ENCODE measurements at places on chromosomes 2 and 18. TPM values are rescaled to one million over a fixed set of nuclear protein-coding genes. Genes with fewer than 3 reads are reported as not detected.

TDRD15 gene
- polyA plus RNA-seq = not detected

- DNase-seq = no peak
Observed at GRCh38 chr2:223185638-223186037, 133.6 kb downstream of the KCNE4 start.

DNA sequence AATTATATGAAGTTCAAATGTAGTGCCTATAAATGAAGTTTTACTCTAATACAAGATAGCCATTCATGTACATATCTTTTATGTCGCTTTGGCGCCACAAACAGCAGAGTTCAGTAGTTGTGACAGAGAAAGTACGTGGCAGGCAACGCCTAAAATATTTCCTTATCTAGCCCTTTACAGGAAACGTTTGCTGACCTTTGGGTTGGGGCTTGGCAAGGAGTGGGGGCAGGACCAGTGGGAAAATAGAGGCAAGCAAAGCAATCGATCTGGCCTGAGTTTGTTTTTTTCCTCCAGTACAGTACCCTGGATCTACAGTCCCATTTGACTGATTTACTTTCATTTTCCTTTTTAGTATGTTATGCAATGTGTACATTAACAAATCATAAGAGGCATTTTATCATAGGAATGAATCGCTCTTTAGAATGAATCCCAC is 13.1 kb downstream of the CCDC68 start:
- DNase-seq = no peak

DNA sequence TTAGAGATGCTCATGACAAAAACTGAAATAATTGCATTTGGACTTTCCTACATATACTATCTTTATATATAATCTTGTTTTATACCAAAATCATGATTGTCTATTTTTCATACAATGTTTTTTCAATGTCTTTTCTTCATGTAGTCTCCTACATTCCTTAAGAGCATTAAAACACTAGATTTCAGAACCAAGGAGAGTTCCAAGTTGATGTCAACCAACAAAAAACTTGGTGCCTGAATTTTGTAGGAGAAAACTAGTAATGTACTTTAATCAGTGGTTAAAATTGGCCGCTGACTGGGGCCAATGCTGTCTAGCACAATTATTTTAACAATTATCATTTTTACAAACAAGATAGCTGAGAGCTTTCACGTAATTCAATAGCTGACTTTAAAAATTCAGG is 678.8 kb downstream of the DCC start:
- no peak for DNase-seq

- no peak for DNase-seq
Observed at GRCh38 chr2:43943323-43943722, 52.5 kb downstream of the LRPPRC start.

DNA sequence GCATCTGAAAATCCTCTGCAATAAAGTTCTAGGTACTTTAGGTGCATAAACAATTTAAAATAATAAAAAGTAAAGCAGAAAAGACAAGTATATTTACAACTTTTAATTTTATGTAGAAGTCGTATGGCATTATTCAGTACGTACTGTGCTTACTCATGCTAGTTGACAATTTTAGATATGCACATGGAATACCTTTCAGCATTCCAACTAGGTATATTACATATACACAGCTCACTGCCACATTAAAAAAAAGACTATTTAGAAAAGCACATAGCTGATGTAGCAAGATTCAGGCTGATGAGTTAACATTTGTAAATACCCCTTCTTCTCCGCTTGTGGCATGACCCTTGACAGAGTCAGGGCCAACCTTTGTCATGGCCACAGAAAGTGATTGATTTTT is 171.2 kb downstream of the FBXO15 start:
- DNase-seq = no peak

GRCh38 chr2:190714958-190715357 is 66.1 kb downstream of the NAB1 start:
- DNase-seq = no peak

DNA sequence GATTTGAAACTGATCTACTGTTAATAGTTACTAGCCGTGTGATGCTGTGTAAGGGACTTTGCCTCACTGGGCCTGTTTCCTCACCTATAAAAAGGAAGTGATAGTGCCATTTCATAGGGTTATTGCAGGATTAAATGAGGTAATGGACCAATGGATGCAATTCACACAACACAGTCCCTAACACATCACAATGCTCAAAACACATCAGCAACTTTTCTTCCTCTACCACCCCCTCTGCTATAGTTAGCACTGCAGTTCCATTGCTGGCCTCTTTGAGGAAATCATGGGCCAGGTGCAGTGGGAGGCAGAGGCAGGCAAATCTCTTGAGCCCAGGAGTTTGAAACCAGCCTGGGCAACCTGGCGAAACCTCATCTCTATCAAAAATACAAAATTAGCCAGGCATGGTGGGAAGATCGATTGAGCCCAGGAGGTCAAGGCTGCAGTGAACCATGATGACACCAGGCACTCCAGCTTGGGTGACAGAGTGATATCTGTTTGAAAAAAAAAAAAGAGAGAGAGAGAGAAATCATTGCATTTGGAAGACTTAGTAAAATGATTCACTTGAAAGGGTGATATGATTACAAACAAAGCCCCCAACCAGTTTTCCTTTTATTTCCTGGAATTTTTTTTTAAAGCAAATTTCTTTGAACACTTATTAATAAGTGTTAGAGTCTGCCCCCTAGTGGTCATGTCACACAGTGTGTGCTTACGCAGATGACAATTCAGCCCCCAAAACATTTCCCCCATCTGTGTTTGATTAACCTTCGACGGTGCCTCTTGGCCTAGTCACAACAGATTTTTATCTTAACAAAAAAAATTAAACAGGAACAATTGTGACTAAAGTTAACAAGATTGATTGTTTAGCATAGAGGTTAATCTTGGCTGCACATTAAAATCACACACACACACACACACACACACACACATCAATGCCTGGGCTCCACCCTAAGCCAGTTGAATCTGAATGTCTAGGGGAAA is 88.6 kb upstream of the BCL11A start:
- peak; percentile 18 for DNase-seq

GRCh38 chr2:176747506-176747905 is 465.1 kb upstream of the HNRNPA3 start:
- DNase-seq = no peak

GRCh38 chr18:27198036-27198435 is 12.9 kb upstream of the CHST9 start:
- DNase-seq = no peak

DNA sequence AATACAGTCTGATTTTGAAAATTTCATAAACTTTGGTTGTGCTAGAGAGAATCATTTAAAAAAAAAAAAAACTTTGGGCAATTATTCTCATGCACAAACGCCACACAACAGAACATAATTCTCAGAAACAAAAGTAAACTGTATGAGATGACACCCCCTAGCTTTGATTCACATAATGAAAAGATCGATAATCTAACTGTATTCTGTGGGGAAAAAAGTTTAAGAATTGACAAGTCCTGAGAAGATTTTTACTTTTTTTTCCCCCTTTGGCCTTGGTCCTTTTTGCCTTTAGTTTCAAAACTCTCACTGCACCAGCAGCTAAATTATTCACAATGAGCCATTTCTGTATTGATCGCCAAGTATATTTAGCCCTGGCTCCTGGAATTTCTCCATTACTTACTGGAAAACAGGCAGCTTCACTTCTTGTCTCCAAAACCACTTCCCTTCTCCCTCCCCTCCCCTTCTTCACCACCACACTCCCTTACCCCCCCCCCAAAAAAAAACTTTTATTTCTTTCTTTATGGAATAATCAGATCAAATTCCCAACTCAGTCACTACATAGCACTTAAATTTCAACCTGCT is 2.0 kb downstream of the IKZF2 start:
- no peak for DNase-seq

RNF181 gene
- 351 TPM for polyA plus RNA-seq

EVX2 gene
- polyA plus RNA-seq = not detected

CTNNA2 gene
- polyA plus RNA-seq = not detected

- no peak for DNase-seq
Observed at GRCh38 chr2:241112592-241112991, 10.5 kb upstream of the MTERF4 start.

DNA sequence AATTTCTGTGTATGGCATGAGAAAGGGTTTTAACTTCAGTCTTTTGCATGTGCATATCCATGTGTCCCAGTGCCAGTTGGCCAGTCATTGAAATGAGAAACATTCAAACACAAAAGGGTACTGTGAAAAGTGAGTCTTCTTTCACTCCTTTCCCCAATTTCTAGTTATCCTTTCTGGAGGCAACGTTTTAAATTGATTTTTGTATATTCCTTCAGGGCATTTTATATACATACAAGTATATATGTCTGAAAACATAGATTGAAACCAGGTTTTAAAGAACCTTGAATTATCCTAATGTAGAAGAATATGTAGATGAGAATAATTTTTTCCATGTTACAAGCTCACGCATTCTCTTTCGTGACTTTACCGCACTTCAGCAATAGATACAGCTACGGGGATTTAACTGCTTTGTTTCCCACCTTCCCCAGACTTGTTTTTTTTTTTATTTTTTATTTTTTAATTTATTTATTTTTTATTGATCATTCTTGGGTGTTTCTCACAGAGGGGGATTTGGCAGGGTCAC is 18.8 kb downstream of the DDX1 start:
- no peak for DNase-seq

DNA sequence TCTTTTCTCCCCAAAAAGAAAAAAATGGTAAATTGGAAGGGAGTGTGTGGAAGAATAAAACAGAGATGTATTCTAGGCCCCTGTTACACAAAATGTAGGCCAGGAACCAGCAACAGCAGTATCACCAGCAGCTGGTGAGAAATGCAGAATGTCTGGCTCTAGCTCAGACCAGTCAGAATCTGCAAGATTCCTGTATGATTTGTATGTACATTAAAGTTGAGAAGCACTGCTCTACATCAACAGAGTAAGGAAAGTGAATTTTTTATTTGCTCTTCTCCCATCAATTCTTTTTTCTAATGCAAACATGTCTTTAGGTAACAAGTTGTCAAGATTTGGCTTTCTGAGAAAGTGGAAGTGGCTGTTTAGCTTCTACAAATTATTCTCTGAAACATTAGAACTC is 235.4 kb upstream of the FANCL start:
- no peak for DNase-seq

TTC32 gene
- 5.3 TPM for polyA plus RNA-seq

DNA sequence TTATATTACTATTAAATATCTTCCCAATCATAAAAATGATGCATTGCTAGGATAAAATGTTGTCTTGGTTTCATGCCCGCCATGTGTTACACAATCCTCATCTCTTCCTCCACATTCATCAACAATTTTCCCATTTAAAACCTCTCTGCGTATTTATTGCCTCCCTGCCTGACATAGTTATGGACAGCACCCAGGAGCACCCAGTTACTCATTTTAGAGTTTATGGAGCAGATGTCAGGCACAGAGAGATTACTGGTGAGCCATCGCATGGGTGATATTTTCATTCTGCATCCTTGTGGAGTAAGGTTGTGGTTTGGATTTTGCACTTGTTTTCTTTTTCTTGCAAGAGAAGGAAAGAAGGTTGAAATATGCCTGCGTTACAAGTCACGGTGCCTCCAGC is 116.7 kb upstream of the NPAS2 start:
- DNase-seq = no peak

DNA sequence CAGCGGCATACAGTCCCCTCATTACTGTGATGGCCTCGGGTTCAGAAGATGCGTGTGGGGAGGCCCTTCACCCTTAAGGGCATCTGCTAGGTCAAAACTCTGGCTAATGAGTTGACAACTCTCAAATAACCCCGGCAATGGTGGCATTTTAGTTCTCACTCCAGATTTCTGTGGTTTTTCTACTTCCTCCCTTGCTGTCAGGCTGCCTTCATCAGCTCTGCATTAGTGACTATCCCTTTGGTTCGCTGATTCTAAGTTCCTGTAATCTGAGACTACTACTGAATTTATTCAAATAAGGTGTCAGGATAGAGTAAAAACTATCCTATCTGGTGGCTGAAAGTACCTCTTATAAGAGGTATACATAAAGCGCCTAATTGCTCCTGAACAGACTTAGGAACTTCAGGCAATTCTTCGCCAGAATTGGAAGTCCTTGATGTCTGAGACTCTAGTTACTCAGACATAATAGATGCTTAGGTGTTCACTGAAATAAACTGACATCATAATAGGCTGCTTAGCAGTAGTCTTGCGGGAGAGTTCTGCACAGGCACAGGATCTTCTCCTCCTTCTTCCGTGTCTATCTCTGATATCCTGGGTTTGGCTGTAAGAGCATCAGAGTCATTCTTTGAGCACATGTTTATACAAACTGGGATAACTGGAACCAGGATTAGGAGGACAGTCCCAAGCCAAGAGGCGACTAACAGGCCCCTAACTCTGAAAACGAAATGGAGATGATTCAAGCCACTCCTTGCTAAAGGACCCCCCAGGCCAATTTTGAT is 194.5 kb downstream of the DNER start:
- no peak for DNase-seq

- DNase-seq = no peak
Observed at GRCh38 chr18:45449418-45450227, 165.7 kb upstream of the SLC14A2 start.

DNA sequence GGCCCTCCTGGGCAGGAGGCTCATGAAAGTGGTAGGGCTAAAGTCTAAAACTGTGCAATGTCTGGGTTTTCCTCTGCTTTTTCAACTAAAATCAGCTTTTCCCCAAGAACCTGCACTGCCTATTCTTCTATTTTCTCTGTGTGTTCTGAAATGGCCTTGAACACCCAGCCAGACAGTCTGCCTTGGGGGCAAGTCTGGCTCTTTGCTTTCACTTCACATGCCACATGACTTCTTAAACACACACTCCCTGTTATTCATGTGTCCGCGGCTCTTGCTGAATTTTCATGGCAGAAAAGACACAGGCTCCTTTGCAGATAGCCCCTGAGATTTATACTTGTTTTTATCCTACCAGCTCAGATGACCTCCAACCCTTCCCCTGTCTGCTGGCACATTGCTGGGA is 10.6 kb upstream of the RPIA start:
- no peak for DNase-seq

DNA sequence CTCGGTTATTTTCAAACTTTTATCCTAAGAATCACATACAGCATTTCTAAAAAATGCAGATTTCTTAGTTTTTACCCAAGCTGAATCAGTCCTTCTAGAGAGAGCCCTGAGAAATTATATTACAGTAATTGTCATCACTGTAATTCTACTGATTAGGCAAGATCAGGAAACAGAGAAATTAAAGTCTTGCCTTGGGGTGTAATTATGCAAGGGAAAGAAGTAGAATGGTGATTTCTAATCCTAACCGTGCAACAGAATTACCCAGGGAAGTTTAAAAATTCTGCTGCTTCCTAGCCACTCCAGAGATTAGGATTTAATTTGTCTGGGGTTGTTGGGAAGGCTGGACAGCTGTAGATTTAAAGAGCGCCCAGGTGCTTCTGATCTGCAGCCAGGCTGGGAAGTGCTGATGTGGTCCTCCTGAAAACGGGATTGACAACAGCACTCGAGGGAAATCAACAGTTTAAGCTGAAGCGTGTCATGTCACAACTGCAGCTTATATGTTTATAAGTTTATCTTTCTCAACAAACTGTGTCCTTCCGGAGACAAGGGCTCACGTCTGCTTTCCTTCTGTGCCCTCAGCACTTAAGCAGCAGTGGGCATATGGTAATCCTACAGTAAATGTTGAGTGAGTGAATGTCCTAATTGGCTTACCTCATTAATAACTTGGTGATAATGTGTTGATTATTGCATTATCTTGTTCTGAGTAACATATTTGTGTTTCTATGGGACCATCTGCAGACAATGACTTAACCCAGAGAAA is 671.9 kb upstream of the SOX11 start:
- no peak for DNase-seq

- no peak for DNase-seq
Observed at GRCh38 chr2:226747288-226747687, 52.3 kb downstream of the IRS1 start.

All from AG04450 (cell line).